ENCODE measurements at places on chromosomes 7 and 10.

DNA sequence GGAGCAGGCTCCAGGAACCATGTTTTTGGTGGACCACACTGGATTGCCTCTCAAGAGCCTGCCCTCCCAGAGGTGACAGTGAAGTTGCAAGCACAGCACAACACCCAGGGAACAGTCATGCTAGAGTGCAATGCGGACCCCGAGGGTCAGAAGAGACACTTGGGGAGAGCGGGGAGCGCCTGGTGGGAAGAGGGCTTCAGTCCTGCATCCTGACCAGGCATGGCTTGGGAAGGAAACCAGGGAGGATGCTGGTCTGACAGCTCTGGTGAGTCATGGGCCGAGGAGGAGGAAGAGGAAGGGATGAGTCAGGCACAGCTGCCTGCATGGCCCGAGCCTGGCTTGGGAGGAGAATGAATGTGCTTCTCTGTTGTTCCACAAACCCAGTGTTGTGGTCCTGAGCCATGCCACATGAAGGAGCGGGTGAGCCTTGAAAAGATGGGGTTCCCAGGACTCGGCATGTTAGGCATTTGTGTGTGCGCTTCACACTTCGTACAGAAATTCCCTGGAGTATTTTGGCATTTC is 29.5 kb upstream of the ANKRD2 start:
- H3K4me3 ChIP-seq: no peak overlapping the region
- no peaks in the 10 kb centered on the region for H3K27me3 ChIP-seq
- no peak for DNase-seq
- no peaks in the 10 kb centered on the region for H3K4me1 ChIP-seq

- H3K4me3 ChIP-seq: no peak overlapping the region
- H3K27ac ChIP-seq: no peak overlapping the region
- H3K27me3 ChIP-seq: no peaks in the 10 kb centered on the region
- peaks cover 8% of the 10 kb centered on the region for H3K4me1 ChIP-seq
Measured at GRCh38 chr7:31476073-31476745, 37.7 kb upstream of the ITPRID1 start.

DNA sequence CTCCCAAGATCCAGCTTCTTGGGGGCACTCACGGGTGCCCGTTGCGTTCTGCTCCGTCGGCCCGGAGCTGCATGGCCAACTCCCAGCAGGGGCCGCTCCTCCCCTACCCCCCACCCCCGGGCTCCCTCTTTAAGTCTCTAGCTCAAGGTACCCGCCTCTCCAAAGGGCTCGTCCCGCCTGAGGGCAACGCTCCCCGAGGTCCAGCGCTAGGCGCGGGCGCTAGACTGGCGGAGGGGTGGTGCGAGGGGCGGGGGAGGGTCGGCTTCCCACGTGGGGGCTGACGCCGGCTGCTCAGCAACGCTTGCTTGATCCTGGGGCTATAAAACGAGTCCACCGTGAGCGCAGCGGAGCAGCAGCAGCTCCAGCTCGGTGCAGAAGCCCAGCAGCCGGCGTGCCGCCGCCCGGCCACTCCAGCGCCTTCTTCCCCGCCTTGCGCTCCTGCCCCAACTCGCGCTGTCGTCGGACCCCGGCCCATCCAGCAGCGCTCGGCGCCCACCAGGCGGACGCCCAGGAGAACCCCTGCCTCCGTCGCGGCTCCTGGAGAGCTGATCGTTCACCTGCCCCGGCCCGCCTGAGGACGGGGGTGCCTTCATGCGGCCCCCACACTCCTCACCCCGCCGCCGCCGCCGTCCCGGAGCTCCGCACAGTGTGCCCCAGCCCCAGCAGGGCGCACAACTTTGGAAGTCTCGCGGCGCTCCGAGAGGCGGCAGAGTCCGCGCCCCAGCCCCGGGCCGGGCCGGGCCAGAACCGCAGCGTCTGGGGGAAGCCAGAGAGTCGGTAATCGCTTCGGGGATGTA is at the start of gene ADRA2A:
TSS of gene ADRA2A (plus strand) at position 348 of the 797 bp plus-strand sequence. CDS start 968 bp downstream, outside the sequence.
- no peaks in the 10 kb centered on the region for H3K4me1 ChIP-seq
- H3K27me3 ChIP-seq: no peaks in the 10 kb centered on the region
- H3K27ac ChIP-seq: no peak within 1 kb of the TSS

DNA sequence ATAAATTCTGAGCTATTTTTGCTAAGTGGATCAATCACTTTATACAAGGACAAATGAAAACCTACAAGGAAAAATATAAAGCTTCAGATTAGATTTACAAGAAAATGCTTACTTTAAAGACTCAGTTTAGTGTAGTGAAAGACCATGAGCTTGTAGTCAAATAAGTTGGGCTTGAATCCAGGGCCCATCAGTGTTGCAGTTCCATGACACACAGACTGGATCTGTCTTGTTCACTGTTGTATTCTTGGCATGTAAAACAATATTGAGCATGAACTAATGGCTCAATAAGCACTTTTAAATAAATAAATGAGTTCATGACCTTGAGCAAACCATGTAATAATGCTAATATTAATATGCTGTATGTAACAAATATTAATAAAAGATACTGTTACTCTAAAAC is 164.6 kb upstream of the KCND2 start:
- H3K4me1 ChIP-seq: no peaks in the 10 kb centered on the region
- no peak overlapping the region for H3K4me3 ChIP-seq
- no peaks in the 10 kb centered on the region for H3K27me3 ChIP-seq
- H3K36me3 ChIP-seq: no peaks in the 10 kb centered on the region
- H3K27ac ChIP-seq: no peak overlapping the region
- no peak for DNase-seq

- H3K4me1 ChIP-seq: no peaks in the 10 kb centered on the region
- no peak for DNase-seq
- no peak overlapping the region for H3K27ac ChIP-seq
- no peaks in the 10 kb centered on the region for H3K36me3 ChIP-seq
Measured at GRCh38 chr10:85849315-85849714, 517.3 kb downstream of the GRID1 start.

DNA sequence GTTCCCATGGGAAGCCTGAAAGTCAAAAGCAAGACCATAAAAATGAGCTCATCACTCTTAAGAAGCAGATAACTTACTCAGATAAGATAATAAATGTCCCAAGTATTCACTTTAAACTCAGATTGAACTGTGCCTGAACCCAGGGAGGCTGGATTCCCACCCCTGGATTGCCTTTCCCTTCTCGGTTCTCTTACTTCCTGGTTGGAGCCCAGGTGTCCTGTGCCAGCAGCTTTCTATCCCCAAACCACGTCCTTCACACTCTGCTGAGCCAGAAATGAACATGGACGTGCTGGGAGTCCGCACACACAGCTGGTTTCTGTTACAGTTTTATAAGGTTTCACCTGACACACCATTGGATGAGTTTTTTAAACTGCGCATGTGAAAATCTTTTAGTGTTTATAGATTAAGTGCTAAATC is 636.2 kb upstream of the IGFBP3 start:
- H3K36me3 ChIP-seq: no peaks in the 10 kb centered on the region
- H3K27me3 ChIP-seq: no peaks in the 10 kb centered on the region
- H3K4me3 ChIP-seq: no peak overlapping the region
- H3K27ac ChIP-seq: no peak overlapping the region
- DNase-seq: no peak

DNA sequence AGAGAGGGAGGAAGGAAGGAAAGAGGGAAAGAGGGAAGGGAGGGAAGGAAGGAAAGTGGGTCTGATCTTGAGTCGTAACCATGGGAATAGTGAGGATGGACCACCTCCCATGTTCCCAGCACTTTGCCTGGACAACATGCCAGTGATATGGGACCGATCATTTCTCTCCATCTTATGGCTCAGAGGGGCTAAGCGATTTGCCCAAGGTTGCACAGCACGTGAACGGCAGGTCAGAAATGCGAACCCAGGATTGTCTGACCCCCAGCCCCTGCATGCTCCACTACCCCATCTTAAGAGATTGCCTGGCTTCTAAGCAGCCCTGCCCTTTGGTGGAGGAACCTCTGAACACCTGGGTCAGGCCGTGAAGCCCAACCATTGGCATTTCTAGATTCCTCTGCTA is 109.0 kb upstream of the CARD11 start:
- DNase-seq: no peak
- H3K4me1 ChIP-seq: no peaks in the 10 kb centered on the region
- H3K36me3 ChIP-seq: no peaks in the 10 kb centered on the region
- H3K27me3 ChIP-seq: no peaks in the 10 kb centered on the region
- H3K4me3 ChIP-seq: no peak overlapping the region
- no peak overlapping the region for H3K27ac ChIP-seq

Measured in MM.1S (cell line).